Naive thymus-derived CD4-positive, alpha-beta T cell (primary cell): ENCODE measurements at places on chromosomes 7 and 10.

DNA sequence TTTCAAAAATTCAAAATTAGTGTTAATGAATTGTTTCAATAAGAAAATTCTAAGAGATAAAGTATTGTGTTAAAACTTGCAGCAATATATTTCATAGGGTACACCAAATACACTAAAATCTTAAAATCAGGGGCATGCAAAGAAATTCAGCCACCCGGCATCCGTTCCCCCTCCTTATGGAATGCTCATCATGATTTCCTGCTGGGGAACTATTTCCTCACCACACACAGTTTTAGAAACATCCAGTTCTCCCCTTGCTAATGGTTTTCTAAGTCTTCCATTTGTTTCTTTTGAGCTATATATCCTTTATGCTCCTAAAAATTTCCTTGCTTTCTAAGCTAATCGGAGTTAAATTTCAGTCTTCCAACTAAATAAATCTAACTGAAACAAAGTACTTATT lies 60.7 kb downstream of the CHCHD3 start:
- no peak overlapping the region for H3K27ac ChIP-seq
- no peak overlapping the region for H3K4me3 ChIP-seq
- no peaks in the 10 kb centered on the region for H3K27me3 ChIP-seq
- no peaks in the 10 kb centered on the region for H3K4me1 ChIP-seq

DNA sequence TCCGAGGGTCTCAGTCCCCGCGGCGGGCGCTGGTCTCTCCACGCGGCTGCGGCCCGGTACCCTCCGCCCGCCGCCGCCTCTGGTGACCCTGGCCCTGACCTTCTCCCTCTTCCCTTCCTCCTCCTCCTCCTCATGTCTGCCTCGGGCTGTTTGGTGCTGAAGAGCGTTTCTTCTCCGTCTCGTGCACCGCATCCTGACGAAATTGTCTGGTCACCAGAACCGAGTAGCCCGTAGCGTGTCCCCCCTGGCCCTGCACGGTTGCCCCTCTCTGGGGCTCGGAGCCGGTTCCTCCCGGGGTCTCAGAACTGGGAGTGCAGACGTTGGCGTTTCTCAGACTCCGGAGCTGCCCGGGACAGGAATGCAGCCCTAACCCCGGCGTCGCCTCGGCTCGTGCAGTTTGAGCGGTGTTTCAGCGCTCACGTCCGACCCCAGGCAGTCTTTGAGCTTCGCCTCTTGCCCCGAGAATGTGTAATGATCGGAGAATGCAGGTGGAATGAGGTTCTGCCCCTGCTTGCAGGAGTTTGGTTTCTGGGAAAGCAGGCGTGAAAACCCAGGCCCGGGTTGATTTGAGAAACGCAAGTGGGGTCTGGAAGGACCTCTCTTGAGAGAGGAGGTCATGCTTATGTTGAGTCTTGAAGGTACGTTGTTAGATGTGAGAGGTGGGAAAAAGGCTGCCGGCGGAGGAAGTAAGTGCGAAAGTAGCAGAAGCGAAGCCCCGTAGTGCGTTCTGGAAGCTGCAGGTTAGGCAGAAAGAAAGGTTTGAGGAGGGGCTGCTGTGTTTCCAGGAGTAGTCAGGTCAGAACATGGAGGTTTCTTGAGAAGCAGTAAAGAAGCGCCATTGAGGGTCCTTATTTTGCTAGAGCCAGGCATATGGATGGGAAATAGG lies 743 bp downstream of the RBM17 start:
- H3K4me3 ChIP-seq: peak overlapping the region; percentile 85
- H3K27me3 ChIP-seq: no peaks in the 10 kb centered on the region
- H3K4me1 ChIP-seq: peaks cover 45% of the 10 kb centered on the region

DNA sequence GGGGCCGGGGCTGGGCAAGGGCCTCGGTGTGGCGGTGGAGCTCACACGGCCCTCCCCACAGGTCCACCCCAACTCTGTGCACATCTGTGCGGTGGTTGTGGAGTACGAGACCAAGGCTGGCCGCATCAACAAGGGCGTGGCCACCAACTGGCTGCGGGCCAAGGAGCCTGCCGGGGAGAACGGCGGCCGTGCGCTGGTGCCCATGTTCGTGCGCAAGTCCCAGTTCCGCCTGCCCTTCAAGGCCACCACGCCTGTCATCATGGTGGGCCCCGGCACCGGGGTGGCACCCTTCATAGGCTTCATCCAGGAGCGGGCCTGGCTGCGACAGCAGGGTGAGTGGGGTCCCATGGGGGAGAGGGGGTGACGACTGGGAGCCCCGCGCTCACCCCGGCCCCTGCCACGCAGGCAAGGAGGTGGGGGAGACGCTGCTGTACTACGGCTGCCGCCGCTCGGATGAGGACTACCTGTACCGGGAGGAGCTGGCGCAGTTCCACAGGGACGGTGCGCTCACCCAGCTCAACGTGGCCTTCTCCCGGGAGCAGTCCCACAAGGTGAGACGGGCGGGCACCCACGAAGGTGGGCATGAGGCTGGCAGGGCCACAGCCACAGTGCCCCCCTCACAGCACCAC lies 8.8 kb downstream of the TMEM120A start:
- H3K36me3 ChIP-seq: no peaks in the 10 kb centered on the region
- DNase-seq: no peak
- H3K4me3 ChIP-seq: no peak overlapping the region
- H3K27ac ChIP-seq: no peak overlapping the region
- no peaks in the 10 kb centered on the region for H3K4me1 ChIP-seq

GRCh38 chr7:37786741-37787569 lies 61.4 kb upstream of the NME8 start:
- H3K27ac ChIP-seq: no peak overlapping the region
- DNase-seq: peak; percentile 48
- no peaks in the 10 kb centered on the region for H3K36me3 ChIP-seq
- H3K4me3 ChIP-seq: no peak overlapping the region

DNA sequence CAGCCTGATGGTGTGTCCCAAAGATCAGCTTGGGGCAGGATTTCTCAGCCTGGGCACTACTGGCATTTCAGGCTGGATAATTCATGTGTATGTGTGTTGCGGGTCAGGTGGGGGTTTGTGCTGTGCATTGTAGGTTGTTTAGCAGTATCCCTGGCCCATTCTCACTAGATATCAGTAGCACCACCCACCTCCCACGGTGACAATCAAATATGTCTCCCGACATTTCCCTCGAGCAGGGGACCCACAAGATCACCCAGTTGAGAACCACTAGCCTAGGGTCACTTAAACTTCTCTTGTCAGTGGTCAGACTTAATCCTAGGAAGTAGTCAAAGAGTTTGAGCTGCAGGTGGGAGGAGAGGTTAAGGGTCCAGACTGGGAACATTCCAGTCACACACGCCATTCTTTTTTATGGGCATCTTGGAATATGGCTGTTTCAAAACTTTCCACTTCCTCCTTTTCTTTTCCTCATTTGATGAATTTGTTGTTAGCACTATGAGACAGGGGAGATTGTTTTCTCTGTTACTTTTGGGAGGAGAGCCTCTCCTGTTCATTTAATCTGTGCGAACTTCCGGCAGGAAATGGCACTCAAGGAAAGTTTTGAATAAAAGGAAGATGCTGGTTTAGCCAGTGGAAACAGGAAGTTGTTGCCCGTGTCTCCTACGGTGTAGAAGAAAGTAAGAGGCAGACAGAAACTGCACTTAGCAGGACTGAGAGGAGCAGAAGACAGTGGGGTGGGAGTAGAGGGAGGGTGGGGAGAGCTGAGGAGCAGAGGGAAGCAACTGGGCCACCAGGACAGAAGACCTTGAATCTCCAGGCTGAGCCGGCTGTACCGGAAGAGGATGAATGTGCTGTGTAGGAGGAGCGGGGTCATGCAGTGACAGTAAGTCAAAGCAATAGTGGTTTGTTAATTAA lies 17.6 kb upstream of the EXOC6 start:
- H3K27ac ChIP-seq: no peak overlapping the region
- H3K4me1 ChIP-seq: peaks cover 6% of the 10 kb centered on the region
- peak overlapping the region; percentile 50 for H3K4me3 ChIP-seq
- DNase-seq: no peak
- no peaks in the 10 kb centered on the region for H3K27me3 ChIP-seq

DNA sequence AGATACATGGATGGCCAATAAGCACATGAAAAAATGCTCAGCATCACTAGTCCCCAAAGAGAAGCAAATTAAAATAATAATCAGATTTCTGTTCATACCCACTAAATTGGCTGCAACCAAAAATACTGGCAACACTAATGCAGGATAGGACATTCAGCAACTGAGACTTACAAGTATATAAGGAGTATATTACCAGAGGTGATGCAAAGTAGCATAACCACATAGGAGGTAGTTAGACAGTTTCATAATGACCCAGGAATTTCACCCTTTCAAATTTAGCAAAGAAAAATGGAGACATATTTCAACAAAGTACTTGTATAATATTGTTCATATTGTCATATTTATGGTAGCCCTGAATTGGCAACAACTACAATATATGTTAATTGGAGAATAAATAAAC lies 727.8 kb downstream of the GRID1 start:
- no peak overlapping the region for H3K4me3 ChIP-seq
- DNase-seq: no peak
- H3K4me1 ChIP-seq: no peaks in the 10 kb centered on the region
- H3K36me3 ChIP-seq: no peaks in the 10 kb centered on the region

DNA sequence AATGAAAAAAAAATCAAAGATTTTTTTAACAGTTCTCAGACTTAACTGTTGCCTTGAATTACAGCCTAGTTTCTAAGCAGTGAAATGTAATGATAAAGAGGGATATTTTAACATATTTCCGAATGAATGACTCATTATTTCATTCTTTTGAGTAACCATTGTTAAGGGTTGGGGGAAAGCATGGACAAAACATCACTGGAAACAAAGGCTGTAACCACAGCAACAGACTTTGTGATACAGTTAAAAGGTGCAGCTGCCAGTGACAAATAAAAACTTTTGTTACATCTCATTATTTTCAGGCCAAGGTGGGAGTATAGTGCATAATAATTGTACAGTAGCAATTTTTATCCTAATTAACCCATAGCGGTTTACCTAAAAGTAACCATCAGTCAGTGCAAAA lies 172.6 kb downstream of the LRRTM3 start:
- H3K4me1 ChIP-seq: no peaks in the 10 kb centered on the region
- H3K27ac ChIP-seq: no peak overlapping the region
- H3K27me3 ChIP-seq: no peaks in the 10 kb centered on the region
- DNase-seq: no peak
